Mammary epithelial cell (primary cell): ENCODE measurements at places on chromosomes 4 and X. TPM values are rescaled to one million over a fixed set of nuclear protein-coding genes. Genes with fewer than 3 reads are reported as not detected.

The PNMA5 gene
- not detected in 2 replicates for total RNA-seq

The REELD1 gene
- not detected in 2 replicates for total RNA-seq

The PRSS12 gene
- 32.6 and 33.0 TPM in 2 replicates for total RNA-seq

The SHROOM3 gene
- total RNA-seq = 136 TPM

The XAGE1B gene
- not detected for total RNA-seq

The SOWAHD gene
- not detected in 2 replicates for total RNA-seq

The GAGE12F gene
- total RNA-seq = not detected in 2 replicates

The UCHL1 gene
- total RNA-seq = 11.3 TPM

The CCSER1 gene
- 12.0 TPM for total RNA-seq

The LIMCH1 gene
- total RNA-seq = not detected in 2 replicates

The ADH1B gene
- not detected in 2 replicates for total RNA-seq

The BTC gene
- total RNA-seq = 2.5 TPM

The SHOX gene
- not detected for total RNA-seq

The SOX3 gene
- total RNA-seq = not detected

The TCEANC gene
- total RNA-seq = 3.9 and 5.2 TPM in 2 replicates

The GAGE12J gene
- not detected in 2 replicates for total RNA-seq

The OPN1LW gene
- total RNA-seq = not detected

The LONRF3 gene
- total RNA-seq = 0.16 TPM in 1 of 2 replicates, not detected in the other

The NDST4 gene
- total RNA-seq = not detected

The CXorf51A gene
- not detected in 2 replicates for total RNA-seq

The GPR119 gene
- not detected for total RNA-seq

The DCAF12L1 gene
- total RNA-seq = not detected

The ASB9 gene
- total RNA-seq = 0.67 TPM

The NXF2 gene
- total RNA-seq = not detected

The TENM3 gene
- 47.1 and 54.9 TPM in 2 replicates for total RNA-seq

The MAGEC3 gene
- total RNA-seq = not detected

The HSD17B10 gene
- total RNA-seq = 71.7 TPM

The ZFYVE28 gene
- 0.43 and 1.1 TPM in 2 replicates for total RNA-seq

The CABS1 gene
- total RNA-seq = not detected

The MGAT4D gene
- not detected in 2 replicates for total RNA-seq

The GAB3 gene
- total RNA-seq = 2.8 TPM

The HPGD gene
- 1.2 TPM for total RNA-seq

The EXOC1L gene
- total RNA-seq = not detected

The BRS3 gene
- total RNA-seq = not detected in 2 replicates

The ETDB gene
- not detected in 2 replicates for total RNA-seq

The MAGEE2 gene
- total RNA-seq = not detected in 2 replicates

The DCAF8L2 gene
- not detected in 2 replicates for total RNA-seq

The RTL9 gene
- total RNA-seq = not detected

The TKTL1 gene
- total RNA-seq = not detected in 2 replicates

The GPC3 gene
- 0.33 TPM for total RNA-seq

The PDLIM3 gene
- 0.24 and 0.35 TPM in 2 replicates for total RNA-seq
